ENCODE measurements at places on chromosomes 13 and 19.

DNA sequence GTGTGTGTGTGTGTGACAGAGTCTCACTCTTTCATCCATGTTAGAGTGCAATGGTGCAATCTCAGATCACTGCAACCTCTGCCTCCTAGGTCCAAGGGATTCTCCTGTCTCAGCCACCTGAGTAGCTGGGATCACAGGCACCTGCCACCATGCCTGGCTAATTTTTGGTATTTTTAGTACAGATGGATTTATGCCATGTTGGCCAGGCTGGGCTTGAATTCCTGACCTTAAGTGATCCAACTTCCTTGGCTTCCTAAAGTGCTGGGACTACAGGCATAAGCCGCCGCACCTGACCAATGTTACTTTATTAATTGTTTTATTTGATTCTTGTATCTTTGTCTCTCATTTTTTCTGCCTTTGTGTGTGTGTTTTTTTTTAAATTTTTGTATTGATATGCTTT, 89.6 kb downstream of the ZNF486 start:
- DNase-seq = no peak

- no peak for DNase-seq
Observed at GRCh38 chr13:92459306-92459705, 767.3 kb upstream of the GPC6 start.

DNA sequence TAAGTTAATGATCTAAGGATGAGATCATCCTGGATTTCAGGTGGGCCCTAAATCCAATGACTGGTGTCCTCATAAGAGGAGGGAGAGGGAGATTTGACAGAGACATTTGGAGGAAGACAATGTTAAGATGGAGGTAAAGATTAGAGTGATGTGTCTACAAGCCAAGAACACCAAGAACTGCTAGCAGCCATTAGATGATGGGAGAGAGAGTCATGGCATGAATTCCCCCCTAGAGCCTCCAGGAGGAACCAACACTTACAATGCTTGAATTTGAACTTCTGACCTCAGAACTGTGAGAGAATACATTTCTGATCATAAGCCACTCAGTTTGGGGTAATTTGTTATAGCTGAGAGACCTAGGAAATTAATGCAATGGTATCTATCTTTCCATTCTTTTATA, 68.1 kb upstream of the RFXAP start:
- no peak for DNase-seq

DNA sequence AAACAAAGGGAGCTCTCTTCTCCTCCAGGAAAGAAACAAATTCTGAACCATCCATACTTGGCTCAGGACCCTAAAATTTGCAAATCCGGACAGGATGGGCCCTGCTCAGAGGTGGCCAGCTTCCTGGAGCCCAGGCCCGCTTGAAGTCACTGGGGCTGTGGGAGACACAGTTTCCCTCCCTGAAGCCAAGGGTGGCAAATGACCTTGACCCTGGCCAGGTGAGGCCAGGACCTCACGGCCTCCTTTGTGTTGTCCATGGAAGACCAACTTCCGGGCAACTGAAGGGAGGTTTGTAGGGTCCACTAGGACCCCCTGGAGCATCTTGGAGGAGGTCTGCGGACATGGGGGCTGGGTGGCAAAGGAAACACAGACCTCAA, 5.5 kb downstream of the NANOS3 start:
- no peak for DNase-seq

- DNase-seq = no peak
Observed at GRCh38 chr13:111256946-111257345, 63.5 kb upstream of the TEX29 start.

GRCh38 chr13:112838038-112838841, 130.8 kb upstream of the MCF2L start:
- no peak for DNase-seq

GRCh38 chr13:40772765-40773473, 1.9 kb upstream of the MRPS31 start:
- no peak for DNase-seq

DNA sequence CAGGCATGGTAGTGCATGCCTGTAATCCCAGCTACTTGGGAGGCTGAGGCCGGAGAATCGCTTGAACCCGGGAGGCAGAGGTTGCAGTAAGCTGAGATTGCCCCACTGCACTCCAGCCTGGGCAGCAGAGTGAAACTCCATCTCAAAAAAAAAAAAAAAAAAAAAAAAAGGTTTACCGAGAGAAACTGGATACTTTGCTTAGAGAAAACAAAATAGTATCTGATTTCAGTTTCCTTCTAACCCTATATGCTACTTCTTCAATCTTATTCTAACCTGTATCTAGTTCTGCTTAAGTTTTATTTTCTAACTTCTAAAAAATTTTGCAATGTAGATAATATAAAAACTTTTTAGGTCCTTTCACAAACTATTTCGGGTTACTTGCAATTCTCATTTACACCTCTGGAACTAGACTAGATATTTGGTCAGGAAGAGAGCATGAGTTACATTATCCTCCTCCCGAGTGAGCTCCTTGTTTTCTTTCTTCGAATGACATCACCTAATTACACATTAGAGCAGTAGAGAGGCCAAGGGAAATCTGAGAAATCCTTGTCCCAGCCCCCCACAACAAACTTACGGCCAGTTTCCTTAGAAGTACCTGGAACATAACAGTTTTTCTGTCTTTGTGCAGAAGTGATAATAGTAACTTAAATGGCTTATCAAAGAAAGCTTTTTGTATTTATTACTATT, 128.9 kb downstream of the B3GLCT start:
- no peak for DNase-seq

DNA sequence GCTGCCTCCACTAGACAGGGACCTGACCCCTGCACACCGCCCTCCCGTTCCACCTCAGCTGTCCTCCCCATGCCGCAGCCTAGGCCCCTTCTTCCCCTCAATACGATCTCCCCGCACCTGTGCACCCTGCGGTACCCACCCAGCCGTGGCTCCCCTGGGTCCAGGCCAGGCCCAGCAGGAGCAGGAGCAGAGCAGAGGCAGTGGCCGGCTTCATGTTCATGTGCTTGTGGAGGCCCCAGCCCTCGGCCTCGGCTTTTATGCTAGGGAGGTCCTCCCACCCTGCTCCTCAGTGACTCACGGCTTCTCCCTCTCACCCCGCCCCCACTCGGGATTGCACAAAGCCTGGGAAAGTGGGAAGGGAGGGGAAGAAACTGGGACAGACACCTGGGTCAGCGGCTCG, 11.4 kb upstream of the KRTDAP start:
- DNase-seq = no peak

DNA sequence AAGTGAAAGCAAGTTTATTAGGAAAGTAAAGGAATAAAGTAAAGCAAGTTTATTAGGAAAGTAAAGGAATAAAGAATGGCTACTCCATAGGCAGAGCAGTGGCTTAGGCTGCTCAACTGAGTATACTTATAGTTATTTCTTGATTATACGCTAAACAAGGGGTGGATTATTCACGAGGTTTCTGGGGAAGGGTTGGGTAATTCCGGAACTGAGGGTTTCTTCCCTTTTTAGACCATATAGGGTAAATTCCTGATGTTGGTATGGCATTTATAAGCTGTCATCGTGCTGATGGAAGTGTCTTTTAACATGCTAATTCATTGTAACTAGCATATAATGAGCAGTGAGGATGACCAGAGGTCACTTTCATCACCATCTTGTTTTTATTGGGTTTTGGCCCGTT, 194.3 kb downstream of the DLEU7 start:
- DNase-seq = no peak

DNA sequence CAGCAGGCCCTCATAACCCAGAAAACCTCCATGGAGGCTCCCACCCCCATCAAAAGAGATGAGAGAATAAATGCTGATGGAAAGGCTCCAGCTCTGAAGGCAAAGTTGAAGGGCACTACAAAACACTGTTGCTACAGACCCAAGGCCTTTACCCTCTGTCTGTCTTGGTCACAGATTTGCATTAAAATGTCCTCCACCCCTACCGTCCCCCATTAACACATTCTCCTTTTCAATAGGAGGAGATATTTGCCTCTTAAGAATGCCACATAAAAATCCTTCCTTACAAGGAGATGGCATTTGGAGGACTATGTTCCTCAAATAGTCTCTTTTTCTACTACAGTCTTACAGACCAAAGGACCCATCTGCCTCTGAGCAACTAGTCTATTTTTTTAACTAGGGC, 361.5 kb downstream of the ENOX1 start:
- DNase-seq = no peak

DNA sequence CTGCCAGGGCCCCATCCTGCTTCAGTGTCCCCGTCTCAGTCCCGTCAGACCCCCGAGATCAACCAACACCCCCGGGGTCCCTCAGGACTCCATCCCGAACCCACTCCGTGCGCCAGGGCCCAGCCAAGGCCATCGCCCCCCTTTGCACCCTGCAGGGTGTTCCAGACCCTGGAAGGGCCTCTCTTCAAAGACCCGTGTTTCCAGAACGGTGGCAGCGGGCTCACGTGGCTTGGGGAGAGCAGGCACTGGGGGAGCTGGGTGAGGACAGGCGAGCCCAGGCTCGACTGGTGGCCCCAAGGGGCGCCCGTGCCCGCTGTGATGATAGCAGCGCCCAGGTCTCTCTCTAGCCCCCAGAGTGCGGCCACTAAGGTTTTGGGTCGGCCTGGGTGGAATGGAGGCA, 1.4 kb downstream of the KASH5 start:
- DNase-seq = no peak

- no peak for DNase-seq
Observed at GRCh38 chr13:51844862-51845573, at the start of gene TMEM272. TSS of gene TMEM272 (minus strand) at chr13:51845177. CDS start at chr13:51838530, 6,647 bp downstream.

DNA sequence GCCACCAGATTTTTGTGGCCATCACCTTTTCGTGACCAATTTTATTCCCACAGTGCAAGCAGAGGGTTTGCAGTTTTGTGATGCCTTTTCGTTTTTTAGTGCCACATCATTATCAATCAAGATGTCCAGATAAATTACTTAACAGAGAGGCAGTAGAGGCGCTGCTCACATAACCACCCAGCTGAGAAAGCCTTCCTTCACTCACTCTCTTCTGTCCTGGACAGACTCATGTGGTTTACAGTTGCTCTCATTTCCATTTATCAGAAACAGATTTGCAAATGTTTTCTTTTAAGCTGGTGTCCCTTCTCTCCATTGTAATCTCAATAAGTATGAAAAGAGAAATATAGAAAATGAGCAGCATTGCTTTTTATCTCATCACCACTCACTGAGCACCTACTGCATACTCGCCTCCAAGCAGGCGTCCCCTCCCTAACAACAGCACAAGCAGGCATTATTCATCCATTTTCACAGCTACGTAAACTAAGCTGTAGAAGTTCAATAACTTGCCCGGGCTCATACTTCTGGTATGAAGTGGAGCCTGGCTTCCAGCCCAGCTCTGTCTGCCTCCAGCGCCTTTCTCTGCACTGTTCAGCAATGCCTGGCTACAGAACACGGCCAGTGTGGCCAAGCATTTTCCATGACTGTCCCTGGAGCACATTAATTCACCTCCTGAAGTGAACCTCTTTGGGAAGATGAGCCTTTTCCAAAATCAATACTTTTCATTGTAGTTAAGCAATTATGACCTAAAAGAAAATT, 34.6 kb upstream of the KATNAL1 start:
- no peak for DNase-seq

- no peak for DNase-seq
Observed at GRCh38 chr19:38819231-38819920, 6.6 kb upstream of the LGALS4 start.

GRCh38 chr19:19552798-19553197, 14.7 kb downstream of the CILP2 start:
- no peak for DNase-seq

GRCh38 chr13:36046672-36047071, 84.5 kb downstream of the DCLK1 start:
- no peak for DNase-seq

GRCh38 chr13:37360556-37360955, 238.0 kb downstream of the POSTN start:
- DNase-seq = no peak

DNA sequence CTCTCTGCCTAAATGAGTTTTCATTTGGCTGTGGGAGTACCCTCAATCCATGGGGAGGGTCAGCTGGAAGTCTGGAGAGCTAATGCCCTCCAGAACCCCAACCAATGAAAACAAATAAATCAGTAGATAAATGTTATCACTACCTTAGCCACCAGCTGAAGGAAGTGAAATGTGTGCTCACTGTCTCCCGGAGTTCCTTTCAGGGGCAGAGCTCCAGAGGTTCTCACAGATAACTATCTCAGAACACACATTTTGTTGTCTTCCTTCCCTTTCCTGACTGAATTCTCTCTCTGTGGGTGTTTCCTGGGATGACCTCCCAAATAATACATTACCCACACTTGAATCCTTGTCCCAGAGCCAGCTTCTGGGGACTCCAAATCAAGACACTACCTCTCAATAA, 779.6 kb downstream of the DIAPH3 start:
- no peak for DNase-seq

- DNase-seq = no peak
Observed at GRCh38 chr13:63625869-63626268, 2210.2 kb upstream of the PCDH20 start.

DNA sequence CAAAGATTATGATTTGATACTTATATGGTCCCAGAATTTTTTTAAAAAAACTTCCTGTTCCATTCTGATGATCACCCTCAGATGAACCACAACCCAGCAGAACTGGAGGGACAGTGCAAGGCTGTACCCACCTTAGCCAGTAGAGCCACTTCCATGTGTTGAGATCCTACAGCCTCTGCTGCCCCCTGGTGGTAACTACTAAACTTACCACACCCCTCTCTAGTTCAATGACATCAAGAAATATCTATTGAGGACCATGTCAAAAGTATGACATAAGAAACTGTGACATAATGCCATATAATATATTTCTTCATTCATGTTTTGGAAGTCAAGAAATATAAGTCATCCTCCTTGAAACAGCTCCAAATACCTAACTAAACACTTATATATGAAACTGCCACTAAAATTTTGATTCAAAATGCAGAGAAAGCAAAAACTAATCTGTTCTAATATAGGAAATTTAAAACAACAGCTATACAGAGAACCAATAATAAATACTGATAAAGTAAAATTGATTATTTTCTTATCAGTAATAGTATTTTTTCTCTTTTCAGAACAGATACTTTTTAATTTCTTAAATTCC, 412.6 kb downstream of the KCTD12 start:
- peak; percentile 58 for DNase-seq

DNA sequence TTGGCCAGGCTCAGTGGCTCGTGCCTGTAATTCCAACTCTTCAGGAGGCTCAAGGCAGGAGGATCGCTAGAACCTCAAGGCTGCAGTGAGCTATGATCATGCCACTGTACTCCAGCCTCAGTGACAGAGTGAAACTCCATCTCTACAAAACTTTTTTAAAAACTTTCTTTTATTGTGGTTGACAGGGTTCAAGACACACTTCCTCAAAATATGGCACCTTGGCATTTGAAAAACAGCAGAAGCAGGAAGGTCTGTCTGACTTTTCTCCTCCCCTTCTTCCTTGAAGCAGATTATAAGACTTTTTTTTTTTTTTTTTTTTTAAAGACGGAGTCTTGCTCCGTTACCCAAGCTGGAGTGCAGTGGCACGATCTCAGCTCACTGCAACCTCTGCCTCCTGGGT, 100.3 kb downstream of the TM9SF2 start:
- DNase-seq = no peak
